AG10803 (cell line): ENCODE measurements at places on chromosomes 6 and 20.

DNA sequence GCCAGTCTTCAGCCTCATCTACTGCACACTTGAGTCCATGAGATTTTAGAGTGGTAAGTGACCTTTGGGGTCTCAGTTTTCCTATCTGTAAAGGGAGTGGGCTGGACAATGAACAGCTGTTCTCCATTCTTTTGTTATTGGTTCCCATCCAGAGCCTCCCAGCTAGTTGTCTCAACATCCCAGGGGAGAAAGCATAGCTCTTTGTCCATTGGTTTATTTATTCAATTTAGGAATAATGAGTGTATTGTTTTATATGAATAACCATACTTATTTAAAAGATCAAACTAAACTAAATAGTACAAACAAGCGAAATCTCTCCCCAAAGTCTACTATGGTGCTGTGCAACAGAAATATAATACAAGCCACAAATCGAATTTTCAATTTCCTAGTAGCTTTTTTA is 13.7 kb downstream of the PIGT start:
- no peak for DNase-seq

DNA sequence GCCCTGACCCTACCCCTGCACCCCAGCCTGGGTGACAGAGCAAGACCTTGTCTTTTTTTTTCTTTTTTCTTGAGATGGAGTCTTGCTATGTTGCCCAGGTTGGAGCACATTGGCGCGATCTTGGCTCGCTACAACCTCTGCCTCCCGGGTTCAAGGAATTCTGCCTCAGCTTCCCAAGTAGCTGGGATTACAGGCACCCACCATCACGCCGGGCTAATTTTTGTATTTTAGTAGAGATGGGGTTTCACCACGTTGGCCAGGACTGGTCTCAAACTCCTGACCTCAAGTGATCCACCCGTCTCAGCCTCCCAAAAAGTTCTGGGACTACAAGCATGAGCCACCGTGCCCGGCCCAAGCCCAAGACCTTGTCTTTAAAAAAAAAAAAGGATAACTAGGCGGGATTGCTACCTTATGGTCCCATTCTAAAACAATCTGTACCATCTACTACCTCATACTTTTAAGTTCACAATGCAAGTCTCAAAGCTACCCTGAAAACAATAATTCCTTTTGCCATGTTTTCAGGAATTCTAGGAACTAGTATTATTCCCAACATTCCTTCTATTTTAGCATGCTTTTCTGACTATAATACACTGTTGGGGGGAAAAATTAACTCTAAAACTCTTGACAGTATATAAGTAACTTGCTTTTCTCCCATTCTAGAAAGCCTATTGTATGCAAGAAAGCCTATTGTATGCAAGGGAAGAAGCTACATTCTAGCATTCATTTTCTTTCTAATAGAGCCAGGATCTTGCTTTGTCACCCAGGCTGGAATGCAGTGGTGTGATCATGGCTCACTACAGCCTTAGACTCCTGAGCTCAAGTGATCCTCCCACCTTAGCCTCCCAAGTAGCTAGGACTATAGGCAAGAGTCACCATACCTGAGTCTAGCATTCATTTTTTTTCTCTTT is 6.6 kb downstream of the TUBB start:
- no peak for DNase-seq

- DNase-seq: peak; percentile 96
Observed at GRCh38 chr6:169075211-169075914, 178.3 kb downstream of the THBS2 start.

GRCh38 chr20:61875221-61875885 is 190.3 kb downstream of the TAF4 start:
- DNase-seq: no peak

- DNase-seq: no peak
Observed at GRCh38 chr6:168117942-168118341, 38.9 kb upstream of the FRMD1 start.

- no peak for DNase-seq
Observed at GRCh38 chr6:3489961-3490624, 33.2 kb upstream of the SLC22A23 start.

DNA sequence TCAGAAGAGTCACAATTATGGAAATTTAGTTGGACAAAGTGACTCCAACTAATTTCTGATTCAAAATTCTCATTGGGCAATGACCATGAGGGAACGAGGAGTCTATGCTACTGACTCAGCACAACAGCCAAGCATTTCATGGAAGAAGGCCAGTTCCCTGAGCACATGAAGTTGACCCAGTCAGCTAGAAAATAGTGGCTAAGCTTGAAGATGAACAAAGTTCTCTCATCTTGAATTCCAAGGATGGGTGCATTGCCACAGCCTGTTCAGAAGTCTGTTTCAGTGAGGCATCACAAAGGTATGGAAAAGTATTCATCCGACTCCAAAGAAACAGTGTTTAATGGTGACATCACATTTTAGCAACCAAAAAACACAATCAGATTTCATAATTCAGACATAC is 676.9 kb downstream of the HACE1 start:
- DNase-seq: peak; percentile 38

GRCh38 chr20:20820104-20820503 is 107.7 kb upstream of the RALGAPA2 start:
- DNase-seq: no peak

DNA sequence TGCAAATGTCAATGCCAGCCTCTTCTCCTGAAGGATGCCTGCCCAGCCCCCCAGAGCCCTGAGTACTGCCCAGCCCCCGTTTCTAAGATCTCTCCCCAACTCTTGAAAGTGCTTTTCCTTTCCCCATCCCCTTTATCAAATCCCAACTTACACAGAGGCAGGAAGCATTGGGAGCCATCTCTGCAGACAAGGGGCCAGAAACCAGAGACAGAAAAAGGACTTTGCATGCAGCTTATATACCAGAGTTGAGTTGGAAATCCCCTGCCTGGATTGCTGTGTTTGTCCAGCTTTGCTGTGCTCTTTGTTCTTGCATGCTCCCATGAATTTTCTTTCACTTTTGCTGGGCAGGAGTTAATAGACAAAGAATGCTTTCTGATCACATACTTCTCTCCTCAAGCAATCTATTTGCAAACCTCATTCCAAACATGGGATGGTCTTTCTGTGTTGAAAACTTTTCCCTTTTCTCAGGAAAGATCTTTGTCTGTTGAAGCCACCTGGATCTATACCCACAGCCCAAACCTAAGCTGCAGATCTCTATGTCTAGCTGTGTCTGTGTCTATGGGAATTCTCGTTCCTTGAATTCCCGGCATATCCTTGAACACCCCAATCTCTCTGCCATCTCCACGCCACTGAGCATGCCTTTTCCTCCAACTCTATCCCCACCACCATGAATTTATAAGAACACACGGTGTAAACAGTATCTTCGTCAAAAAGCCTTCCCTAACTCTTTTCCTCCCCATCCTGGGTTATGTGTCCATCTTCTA is at the start of gene UBD:
UBD (minus strand) TSS at position 209 of the 764 bp plus-strand sequence; CDS start at position 178, 31 bp downstream.
- no peak for DNase-seq

DNA sequence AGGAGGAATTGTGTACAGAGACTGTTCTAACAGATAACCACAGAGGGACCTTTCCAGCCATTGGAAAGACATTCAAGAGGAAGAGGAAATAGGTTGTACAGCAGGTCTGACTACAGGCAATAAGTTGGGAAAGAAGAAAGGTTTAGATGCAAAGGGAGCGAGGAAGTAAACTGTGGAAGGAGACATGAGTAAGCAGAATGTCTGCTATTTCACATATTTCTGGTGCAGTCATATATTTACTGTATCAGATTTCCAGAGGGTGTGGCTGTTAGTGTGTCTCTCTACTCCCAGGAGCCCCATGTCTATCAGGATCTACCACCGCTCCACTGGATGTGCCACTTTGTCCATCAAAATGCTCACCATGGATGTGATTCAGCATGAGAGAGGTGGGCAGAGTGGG is 25.9 kb downstream of the MRS2 start:
- no peak for DNase-seq

GRCh38 chr20:41133709-41134361 is 3.5 kb upstream of the PLCG1 start:
- no peak for DNase-seq

GRCh38 chr6:46451343-46451742 is 39.9 kb downstream of the RCAN2 start:
- DNase-seq: no peak

- no peak for DNase-seq
Observed at GRCh38 chr6:116450769-116451740, 10.1 kb upstream of the CALHM6 start.

DNA sequence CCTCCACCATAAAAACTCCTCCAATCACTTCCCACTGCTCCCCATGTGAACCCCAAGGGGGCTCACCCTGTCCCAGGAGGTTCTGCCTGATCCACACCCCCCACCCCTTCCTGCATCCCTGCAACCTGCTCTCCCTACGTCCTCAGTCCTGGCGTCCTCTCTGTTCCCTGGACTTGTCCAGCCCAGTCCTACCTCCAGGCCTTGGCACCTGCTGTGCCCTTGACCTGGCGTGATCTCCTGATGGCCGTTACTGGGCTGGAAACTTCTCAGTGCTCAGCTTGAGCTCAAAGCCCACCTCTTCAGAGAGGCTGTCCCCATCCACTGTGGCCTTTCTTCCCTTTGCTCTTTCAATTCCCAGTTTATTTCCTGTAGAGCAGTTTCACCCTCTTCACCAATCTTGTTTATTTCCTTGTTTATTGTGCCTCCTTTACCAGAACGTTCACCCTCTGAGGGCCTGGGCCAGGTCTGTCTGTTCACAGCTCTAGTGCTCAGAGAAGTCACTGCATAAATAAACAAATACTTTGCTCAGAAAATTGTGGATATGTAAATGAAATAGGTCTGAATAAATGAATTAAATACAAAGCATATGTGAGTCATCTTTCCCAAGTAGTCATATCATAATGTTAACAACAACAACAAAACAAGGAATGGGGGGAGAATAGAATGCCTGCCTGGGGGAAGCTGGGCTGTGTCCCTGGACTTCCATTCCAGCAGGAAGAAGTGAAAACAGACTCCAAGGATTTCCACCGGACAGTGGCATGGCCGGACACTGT is 175.7 kb upstream of the SULF2 start:
- DNase-seq: no peak

DNA sequence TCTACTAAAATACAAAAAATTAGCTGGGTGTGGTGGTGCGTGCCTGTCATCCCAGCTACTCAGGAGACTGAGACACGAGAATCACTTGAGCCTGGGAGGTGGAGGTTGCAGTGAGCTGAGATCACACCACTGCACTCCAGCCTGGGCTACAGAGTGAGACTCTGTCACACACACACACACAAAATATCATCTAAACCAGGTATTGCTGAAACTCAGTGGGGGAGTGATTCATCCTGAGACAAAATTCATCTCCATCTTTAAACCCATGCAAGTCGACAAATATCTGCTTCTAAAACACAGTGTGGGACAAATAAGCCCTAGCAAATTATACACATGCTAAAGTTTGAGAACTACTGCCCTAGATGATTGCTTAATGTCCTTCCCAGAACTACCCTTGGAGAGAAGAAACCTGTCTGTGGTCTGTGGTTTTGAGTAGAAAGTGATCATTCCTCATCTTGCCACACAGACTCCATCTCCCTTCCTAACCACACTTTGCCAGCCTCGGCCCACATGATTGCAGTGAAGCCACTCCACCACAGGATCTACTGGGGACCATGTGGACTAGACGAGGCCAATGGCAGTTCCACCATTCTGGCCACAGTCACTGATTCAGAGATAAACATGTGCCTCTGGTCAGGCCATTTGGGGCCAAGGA is 130.3 kb downstream of the OPRM1 start:
- DNase-seq: no peak

GRCh38 chr20:34420146-34420545 is 57.1 kb downstream of the ITCH start:
- DNase-seq: no peak

GRCh38 chr20:39328347-39328746 is 366.2 kb downstream of the DHX35 start:
- no peak for DNase-seq

GRCh38 chr6:111242452-111242851 is 155.1 kb downstream of the SLC16A10 start:
- DNase-seq: peak; percentile 16

DNA sequence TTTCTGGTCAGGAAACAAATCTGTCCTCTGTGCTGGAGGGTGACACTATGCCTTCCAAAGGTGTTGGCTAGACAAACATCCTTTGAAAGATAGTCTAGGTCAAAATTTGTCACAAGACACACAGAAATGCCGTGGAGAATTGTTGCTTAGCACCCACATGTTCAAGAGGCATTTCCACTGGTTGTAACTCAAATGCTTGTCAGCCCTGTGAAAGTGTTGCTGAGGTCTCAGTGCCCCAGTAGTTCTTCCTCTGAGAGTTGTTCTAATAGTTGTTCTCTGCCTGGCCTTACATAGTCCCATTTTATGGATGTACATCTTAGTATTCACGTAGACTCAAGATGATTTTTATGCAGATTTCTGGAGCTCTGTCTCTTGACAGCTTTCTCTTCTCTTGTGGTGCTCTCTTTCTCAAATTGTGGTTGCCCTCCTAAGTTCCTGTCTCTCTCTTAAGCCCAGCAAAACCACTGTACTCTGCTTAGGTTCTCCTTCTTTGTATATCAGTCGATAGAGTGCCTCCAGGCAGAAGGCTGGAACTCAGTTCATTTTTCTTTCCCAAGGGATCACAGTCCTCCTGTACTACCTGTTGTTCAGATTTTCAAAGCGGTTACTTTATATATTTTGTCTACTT is 39.5 kb upstream of the REV3L start:
- DNase-seq: no peak

- DNase-seq: no peak
Observed at GRCh38 chr6:111770263-111771093, 102.8 kb downstream of the FYN start.

DNA sequence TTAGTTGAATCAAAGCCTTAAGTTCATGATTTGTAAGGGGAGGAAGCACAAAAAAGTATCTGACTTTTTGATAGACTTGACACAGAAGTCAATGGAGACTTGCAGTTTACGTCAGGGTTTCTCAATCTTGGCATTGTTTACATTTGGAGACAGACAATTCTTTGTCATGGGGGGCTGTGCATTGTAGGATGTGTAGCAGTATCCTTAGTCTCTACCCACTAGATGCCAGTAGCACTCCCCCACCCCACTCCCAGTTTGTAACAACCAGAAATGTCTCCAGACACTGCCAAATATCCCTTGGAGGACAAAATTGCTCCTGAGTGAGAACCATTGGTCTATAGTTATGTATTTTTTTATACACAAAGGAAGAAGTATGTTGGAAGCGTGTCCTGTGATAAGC is 434.1 kb downstream of the RFPL4B start:
- peak; percentile 37 for DNase-seq

- DNase-seq: no peak
Observed at GRCh38 chr6:11542863-11543262, 5.3 kb downstream of the TMEM170B start.

DNA sequence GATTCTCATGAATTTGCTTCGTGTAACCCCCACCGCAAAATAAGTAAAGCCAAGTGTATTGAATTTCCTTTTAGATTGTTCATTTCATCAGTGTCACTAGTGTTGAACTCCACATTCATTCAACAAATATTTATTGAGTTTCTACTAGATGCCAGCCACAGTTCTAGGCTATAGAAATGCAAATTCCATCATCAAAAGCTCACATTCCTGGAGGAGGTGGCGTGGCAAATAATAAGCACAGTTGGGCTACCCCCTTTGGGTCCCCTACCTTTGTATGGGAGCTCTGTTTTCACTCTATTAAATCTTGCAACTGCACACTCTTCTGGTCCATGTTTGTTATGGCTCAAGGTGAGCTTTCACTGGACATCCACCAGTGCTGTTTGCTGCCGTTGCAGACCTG is 12.7 kb upstream of the ME1 start:
- DNase-seq: no peak
